ENCODE measurements at places on chromosomes 2 and 18.

GRCh38 chr2:7829241-7829640, 852.6 kb upstream of the ID2 start:
- no peak for DNase-seq

DNA sequence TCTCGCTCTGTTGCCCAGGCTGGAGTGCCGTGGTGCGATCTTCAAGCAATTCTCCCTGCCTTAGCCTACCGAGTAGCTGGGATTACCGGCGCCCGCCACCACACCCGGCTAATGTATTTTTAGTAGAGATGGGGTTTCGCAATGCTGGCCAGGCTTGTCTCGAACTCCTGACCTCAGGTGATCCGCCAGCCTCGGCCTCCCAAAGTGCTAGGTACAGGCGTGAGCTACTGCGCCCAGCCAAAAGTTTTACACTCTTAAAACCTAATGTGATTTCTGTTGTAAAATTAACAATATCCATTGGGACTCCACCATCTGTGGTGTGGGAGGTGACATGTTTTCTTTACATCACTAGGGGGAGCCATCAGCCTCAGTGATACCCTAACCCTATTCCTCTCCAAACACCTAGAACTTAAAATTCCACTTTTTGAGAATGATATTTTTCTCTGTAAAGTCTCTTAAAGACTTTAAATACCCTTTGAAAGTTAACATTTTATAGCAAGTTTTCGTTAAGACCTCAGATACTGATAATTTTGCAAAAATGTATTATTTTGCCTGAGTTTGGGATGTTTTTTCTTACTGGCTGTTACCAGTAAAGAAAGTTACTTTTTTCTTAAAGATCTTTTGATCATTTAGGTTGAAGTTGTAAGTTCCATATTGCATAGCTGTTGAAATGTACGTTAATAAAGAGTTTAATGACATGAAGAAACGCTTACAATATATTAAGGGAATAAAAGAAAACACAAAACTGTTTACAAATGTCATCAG, 11.6 kb upstream of the EIF2AK2 start:
- DNase-seq, result peak; percentile 58

GRCh38 chr2:160275656-160276055, 75.6 kb upstream of the ITGB6 start:
- DNase-seq, result no peak

- DNase-seq, result peak; percentile 3
Observed at GRCh38 chr18:32714571-32715148, 58.2 kb downstream of the KLHL14 start.

DNA sequence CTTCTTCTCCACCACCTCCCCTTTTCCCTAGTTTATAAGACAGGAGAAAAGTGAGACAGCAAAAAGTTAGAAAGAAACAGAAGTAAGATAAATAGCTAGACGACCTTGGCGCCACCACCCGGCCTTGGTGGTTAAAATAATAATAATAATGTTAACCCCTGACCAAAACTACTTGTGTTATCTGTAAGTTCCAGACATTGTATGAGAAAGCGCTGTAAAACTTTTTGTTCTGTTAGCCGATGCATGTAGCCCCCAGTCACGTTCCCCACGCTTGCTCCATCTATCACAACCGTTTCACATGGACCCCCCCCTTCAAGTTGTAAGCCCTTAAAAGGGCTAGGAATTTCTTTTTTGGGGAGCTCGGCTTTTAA, 1.5 kb upstream of the BUB1 start:
- DNase-seq, result no peak

DNA sequence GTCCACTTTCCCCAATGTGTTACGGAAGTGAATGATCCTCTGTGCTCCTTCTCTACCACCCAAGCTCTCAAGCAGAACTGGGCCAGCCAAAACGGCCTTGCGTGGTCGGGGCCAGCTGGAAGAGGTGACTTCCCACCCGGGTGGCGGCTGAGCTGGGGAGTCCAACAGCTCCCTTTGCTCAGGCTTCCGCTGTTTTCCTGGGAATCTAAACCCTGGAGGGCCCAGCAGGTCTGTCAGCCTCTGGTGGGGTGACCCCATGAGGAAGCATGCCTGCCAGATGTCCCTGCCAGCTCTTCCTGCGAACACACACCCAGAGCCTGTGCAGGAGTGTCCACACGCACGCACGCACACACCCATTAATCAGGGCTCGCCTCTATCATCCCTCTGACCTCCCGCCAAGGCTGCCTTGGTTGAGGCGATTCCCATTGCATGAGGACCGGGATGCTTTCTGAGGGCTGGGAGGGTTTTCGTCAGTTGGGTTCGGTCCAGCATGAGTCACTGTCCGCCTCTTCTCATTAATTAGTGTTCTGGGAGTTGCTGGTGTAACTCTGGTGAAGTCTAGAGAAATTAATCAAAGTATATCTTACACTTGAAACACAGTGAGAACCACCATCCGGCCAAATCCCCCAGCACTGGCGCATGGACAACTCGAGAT, 90.6 kb downstream of the TWIST2 start:
- DNase-seq, result no peak

GRCh38 chr2:38723173-38723572, 28.0 kb downstream of the SRSF7 start:
- no peak for DNase-seq

- DNase-seq, result no peak
Observed at GRCh38 chr2:127590386-127591190, 55.1 kb downstream of the MYO7B start.

- no peak for DNase-seq
Observed at GRCh38 chr2:128469203-128469602, 150.5 kb upstream of the HS6ST1 start.

DNA sequence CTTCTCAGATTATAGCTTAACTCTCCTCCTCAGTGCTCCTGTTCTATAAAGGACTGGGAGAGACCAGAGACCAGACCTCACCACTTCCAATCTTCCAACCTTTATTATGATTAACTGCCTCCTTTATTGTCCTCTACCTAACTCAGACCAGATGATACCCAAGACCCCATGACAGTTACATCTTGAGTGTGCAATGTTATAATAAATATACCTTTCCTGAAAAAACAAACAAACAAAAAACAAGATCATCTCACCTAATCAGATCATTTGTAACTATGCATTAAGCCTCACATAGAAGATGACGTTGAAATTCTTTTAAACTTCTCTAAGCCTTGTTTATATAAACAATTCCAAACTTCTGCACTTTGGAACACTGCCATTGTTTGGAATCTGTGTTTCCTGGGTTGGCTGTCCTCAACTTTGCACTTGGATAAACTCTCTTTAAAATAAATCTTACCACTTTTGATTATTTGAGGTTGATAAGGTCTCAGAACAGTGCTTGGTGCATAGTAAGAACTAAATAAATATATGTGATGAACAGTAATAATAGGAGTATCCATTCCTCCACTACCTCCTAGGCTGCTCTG, 342.7 kb downstream of the TDRD15 start:
- no peak for DNase-seq

DNA sequence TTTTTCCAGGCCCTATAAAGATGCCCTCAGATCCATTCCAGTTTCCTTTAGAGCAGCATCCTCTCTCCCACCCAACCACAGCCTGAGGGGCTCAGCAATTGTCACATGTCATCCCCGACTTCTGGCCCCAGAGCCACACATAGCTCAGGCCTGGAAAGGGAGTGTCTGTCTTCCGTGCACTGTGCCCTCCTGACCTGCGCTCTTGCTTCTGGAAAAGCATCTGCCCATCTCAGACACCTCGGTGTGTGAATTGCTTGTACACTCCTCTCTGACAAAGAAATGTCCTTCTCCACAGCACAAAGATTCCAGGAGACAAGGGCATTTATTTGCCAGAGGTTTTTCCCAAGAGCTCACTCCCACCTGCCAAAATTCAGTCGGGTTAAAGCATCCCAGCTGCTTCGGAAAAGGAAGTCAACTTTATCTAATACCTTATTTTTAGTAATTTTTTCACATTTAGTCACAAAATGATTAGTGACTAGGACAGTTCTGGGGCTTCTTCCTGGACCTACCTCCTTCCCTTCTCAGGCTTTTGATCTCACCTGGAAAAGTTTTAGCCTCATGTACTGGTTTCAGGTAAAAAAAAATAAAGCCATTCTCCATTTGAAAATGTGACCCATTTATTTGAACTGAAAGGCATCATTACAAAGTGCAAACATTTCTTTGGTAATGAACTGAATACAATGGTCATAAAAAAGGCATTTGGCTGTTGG, 112.9 kb downstream of the PXDN start:
- DNase-seq, result no peak

GRCh38 chr18:59460072-59460420, 101.0 kb upstream of the LMAN1 start:
- no peak for DNase-seq

DNA sequence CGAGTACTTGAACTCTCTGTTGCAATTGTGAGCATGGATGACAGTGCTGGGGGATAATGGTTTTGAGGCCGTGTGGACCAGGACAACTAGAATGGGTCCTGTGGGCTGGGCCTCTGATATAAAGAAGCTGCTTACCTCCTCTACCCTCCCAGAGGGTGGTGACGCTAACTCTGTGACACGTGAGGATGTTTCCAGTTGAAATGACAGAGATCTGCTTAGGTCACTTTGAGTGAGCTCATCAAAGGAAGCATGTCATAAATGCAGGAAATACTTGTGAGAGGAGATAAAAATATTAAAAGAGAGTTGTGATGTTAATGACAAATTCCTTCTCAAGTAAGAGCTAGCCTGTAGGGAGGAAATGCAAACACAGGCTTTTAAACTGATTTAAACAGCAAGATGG, 16.4 kb downstream of the RMC1 start:
- DNase-seq, result no peak

DNA sequence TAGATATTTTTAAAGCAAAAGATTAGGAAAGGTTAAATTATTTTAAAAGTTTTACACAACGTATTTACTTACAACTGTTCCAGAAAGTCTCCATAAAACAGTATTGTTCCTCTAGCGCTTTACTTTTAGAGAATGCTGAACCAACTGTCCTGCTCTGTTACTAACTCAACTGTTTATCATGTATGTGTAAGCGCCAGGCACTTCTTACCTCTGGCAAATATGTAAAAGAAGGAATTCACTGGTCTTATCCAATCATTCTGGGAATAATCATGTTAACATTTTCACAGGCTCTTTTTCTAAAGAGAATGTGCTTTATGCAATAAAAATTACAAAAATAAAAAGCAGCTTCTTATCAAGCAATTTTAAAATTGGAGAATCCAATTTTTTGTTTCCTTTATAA, 68.0 kb downstream of the COBLL1 start:
- no peak for DNase-seq

GRCh38 chr2:38279201-38279600, 97.9 kb downstream of the ATL2 start:
- DNase-seq, result no peak

DNA sequence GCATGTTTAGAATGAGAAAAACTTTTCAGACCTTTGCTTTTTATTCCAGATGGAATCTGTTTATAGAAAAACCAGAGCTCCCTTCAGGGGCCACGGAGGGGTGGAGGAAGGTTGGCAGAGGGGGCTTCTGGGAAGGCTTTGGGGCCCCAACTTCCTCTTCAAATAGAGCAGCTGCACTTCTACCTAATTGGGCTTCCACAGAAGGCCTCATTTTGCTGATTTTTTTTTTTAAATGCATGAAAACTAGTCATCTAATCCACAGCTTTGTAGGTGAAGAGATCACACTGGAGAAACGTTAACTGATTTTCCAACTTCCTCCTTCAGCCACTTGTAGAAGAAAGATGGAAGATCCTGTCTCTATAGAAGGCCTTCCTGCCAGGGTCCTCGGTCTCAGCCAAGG, 181.8 kb downstream of the BCL11A start:
- no peak for DNase-seq

DNA sequence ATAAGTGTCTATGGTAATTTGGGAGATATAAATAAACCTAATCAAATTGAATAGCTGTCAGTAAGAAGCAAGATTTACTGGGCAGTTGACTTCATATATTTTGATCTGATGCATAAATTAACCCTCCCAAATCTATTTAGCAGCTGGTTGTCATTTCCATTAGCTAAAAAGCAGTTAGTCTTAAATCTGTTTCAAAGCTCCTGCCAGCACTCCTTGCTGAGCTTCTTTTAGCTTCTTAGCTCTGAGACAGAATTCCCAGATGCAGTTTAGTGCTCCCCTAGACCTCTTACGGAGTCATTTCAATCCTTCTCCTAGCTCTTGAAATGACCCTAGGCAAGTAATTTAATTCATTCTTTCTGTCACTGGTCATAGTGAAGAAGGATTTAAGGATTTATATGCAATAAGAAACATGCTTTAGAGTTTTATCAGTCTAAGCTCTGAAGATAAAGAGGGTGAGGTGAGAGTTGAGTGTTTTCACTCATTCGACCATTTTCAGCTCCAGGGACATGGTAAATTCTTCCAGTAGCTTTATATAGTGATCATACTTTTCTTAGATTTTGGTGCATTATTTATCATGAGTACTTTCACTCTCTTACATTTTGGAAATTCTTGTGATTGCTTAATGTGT, 98.9 kb downstream of the PHLPP1 start:
- DNase-seq, result no peak

DNA sequence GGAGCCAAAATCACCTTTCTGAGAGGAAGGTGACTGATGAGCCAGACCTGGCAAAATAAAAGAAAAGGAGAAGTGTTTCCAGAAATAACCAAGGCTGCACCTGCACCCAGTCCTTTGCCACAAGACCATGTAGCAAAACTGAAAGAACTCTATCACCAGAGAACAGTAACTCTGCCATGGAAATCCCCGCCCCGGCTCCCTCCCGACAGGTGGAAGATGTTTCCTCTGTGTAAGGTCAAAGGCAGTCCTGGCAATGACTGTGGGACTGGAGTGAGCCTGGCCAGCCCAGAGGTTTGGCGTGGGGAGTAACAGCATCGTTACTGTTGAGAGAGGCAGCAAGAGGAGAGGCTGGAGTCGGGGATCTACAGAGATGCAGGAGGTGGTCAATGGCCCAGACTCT, 42.3 kb downstream of the SPRED2 start:
- DNase-seq, result no peak

DNA sequence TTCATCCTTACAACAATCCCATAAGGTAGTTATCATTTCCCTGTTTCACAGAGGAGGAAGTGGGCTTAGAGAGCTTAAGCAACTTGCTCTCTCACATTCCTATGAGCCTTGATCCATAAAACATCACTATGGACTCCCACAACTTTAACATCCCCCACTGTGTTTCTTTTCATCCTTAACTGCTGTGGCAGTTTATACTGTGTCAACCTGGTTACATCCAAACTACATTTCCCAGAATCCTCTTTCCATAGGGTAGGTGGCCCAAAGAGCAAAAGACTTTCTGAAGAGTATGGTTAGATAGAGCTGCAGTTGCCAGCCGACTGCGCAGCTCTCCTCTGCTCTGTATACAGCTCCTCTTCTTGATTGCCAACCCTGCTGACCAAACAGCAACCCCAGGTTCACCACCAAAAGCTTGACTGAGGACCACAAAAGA, 22.5 kb downstream of the MAP3K2 start:
- no peak for DNase-seq
